ENCODE measurements at places on chromosomes 5 and 9.
A peak's percentile ranks its signal among the peaks of the same experiment; 100 is the strongest.

- H3K36me3 ChIP-seq = peaks cover 31% of the 10 kb centered on the region
- no peak overlapping the region for H3K4me3 ChIP-seq
- no peaks in the 10 kb centered on the region for H3K27me3 ChIP-seq
- H3K4me1 ChIP-seq = no peaks in the 10 kb centered on the region
- H3K27ac ChIP-seq = no peak overlapping the region
- DNase-seq = no peak
Observed at GRCh38 chr9:137648396-137648795, 29.6 kb downstream of the EHMT1 start.

- DNase-seq = peak; percentile 33
- peaks cover 72% of the 10 kb centered on the region for H3K36me3 ChIP-seq
- peak overlapping the region; percentile 89 for H3K4me3 ChIP-seq
- no peaks in the 10 kb centered on the region for H3K4me1 ChIP-seq
- H3K27ac ChIP-seq = no peak overlapping the region
- H3K27me3 ChIP-seq = no peaks in the 10 kb centered on the region
Observed at GRCh38 chr9:72360324-72360723, 4.7 kb downstream of the ZFAND5 start.

DNA sequence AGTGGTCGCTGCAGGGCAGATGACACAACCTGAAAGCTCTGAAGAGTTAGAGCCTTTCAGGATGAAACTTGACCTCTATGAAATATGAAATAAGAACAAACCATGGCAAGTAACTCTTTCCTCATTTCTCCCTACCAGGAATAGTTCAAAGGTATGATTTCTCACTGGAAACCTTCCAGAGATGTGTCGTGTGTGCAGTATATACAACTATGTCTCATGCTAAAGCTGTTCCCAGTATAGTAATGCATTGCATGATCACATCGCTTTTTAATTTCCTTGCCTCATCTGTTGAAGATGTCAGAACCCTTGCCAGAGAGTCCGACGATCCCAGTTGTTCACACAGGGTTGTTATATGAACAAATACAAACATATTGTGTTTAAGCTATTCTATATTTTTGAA lies 45.8 kb upstream of the RGMB start:
- no peaks in the 10 kb centered on the region for H3K4me1 ChIP-seq
- no peak for DNase-seq
- no peak overlapping the region for H3K4me3 ChIP-seq
- no peak overlapping the region for H3K27ac ChIP-seq
- no peaks in the 10 kb centered on the region for H3K27me3 ChIP-seq

DNA sequence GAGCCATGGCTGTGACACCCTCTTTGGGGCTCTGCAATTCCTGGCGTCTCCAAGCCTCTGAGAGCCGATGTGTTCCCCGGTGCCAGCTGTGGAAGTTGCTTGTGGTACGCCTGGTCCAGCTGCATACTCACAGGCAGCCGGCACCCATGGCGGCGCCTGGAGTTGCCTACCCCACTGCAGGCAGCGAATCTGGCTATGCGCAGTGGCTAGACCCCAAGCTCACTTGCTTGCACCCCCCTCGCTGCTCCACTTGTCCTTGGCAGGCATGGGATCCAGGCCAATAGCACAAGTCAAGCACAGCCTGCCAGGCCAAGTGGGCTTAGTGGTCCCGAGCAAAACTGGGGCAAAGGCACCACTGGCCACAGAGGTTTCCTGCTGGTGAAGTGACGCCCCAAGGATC lies 24.7 kb upstream of the GABRA6 start:
- no peaks in the 10 kb centered on the region for H3K36me3 ChIP-seq
- no peak overlapping the region for H3K4me3 ChIP-seq
- H3K27me3 ChIP-seq = no peaks in the 10 kb centered on the region
- no peak for DNase-seq

DNA sequence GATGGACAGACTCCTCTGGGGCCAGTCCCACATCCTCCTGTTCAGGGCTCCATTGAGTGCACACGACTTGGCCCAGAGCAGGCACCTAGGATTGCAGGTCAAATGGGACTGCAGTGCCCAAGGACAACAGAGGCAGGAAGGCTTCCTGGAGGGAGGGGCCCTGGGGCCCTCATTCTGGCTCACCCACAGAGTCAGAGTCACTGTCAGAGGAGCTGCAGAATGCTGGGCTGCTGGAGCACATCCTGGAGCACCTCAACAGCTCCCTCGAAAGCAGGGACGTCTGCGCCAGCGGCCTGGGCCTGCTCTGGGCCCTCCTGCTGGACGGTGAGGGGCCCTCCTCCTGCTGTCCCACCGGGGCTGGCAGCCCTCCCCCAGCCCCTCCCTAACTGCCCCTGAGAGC lies 15.1 kb downstream of the REXO4 start:
- peaks cover 7% of the 10 kb centered on the region for H3K4me1 ChIP-seq
- no peak overlapping the region for H3K4me3 ChIP-seq
- H3K27ac ChIP-seq = no peak overlapping the region
- H3K27me3 ChIP-seq = peaks cover 9% of the 10 kb centered on the region
- peaks cover 71% of the 10 kb centered on the region for H3K36me3 ChIP-seq
- no peak for DNase-seq

GRCh38 chr9:105877721-105878120 lies 183.4 kb downstream of the TMEM38B start:
- H3K36me3 ChIP-seq = no peaks in the 10 kb centered on the region
- H3K4me1 ChIP-seq = peaks cover 2% of the 10 kb centered on the region
- no peak overlapping the region for H3K27ac ChIP-seq

DNA sequence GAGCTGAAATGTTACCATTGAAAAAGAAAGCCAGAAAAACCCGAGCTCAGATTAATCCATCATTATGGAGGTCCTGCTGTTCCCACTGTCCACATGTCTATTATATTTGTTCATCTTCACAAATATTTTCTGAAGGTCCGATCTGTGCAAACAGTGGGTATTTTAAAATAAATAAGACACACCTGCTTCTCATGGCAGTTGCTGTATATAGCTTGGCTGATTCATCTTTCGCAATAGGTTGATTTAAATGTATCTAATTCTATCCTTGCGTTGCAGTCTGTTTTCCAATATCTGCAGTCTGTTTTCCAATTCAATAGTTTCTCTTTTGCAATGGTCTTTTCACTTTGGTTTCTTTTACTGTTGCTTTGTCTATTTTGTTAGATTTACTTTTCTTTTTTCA lies 87.4 kb upstream of the PCA3 start:
- H3K4me1 ChIP-seq = peaks cover 5% of the 10 kb centered on the region
- no peaks in the 10 kb centered on the region for H3K27me3 ChIP-seq
- no peaks in the 10 kb centered on the region for H3K36me3 ChIP-seq
- H3K4me3 ChIP-seq = no peak overlapping the region

- H3K36me3 ChIP-seq = no peaks in the 10 kb centered on the region
- no peak overlapping the region for H3K27ac ChIP-seq
- H3K4me3 ChIP-seq = no peak overlapping the region
- peaks cover 2% of the 10 kb centered on the region for H3K27me3 ChIP-seq
Observed at GRCh38 chr5:158473016-158473635, 614.2 kb upstream of the CLINT1 start.

DNA sequence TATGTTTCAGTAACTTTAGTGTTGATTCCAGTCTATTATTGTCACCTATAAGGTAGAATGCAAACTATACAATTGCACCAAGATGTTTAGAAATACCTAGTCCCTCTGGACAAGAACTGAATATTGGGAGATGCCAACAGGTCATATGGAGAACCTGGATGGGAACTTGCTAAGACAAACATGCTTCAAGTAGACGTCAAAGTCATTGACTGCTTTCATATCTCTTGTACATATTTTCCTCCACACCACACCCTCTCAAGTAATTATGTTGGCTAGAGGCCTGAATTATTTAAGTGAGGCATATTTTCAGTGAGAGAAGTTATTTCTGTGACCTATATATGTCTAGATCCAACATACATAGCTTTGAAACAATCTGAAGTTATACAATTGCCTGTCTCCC lies 453.3 kb downstream of the ELAVL2 start:
- no peak overlapping the region for H3K4me3 ChIP-seq
- H3K27ac ChIP-seq = no peak overlapping the region
- no peaks in the 10 kb centered on the region for H3K4me1 ChIP-seq
- no peaks in the 10 kb centered on the region for H3K27me3 ChIP-seq

DNA sequence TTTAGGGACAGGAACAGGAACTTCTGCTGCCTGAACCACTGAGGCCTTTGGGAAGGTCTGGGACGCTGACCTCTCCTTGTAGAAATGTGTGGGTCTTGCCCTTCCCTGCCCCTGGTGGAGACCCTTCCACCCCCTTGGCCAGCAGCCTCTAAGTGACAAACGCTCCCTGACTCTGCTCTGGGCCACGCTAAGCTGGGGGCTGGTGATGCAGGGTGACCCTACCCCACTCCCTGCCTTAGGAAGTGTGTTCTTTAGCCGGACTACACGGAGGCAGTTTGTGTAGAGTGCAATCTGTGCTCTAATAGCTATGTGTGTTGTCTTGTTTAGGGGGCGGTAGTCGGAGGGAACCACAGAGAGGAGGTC lies 123.0 kb downstream of the COL23A1 start:
- no peak for DNase-seq
- peaks cover 24% of the 10 kb centered on the region for H3K27me3 ChIP-seq
- H3K36me3 ChIP-seq = no peaks in the 10 kb centered on the region
- no peak overlapping the region for H3K27ac ChIP-seq
- no peaks in the 10 kb centered on the region for H3K4me1 ChIP-seq

- H3K27ac ChIP-seq = peak overlapping the region; percentile 92
- no peaks in the 10 kb centered on the region for H3K36me3 ChIP-seq
- no peaks in the 10 kb centered on the region for H3K27me3 ChIP-seq
- no peak overlapping the region for H3K4me3 ChIP-seq
Observed at GRCh38 chr9:26324786-26325443, 567.7 kb downstream of the CAAP1 start.

Data from mesenchymal stem cell (in vitro differentiated cells and primary cell).